ENCODE measurements at places on chromosomes 6 and 20.

DNA sequence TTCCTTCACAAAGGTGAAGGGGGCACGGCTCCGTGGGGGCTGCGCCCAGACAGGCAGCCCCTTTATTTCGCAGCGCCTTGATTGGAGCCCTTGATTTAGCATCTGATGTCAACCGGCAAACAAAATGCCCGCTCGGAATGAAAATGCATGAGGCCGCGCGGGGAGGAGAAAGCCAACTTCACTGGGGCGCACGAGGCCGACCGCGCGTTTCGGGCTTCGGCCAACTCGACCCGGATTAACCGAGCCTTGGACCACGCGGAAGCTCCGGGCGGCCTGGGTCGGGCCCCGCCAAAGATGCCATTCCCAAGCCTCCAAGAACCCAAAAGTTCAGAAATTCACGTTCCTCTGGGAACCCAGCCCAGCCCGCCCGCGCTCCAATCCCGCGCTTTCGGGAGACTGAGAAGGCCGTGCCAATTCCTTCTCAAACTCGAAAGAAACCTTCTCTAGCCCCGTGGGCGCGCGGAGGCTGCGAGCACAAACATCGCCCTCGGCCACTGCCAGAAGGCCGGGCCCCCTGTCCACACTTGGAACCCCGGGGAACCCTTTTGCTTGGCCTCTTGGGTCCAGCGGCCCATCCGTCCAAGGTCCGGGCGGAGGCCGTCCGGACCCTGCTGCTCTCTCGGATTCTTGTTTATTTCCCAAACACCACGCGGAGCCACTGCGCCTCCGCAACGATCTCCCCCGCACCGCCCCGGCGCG lies 879 bp upstream of the INSM1 start:
- DNase-seq, result no peak

- no peak for DNase-seq
Measured at GRCh38 chr20:53972179-53972578, 98.2 kb downstream of the BCAS1 start.

DNA sequence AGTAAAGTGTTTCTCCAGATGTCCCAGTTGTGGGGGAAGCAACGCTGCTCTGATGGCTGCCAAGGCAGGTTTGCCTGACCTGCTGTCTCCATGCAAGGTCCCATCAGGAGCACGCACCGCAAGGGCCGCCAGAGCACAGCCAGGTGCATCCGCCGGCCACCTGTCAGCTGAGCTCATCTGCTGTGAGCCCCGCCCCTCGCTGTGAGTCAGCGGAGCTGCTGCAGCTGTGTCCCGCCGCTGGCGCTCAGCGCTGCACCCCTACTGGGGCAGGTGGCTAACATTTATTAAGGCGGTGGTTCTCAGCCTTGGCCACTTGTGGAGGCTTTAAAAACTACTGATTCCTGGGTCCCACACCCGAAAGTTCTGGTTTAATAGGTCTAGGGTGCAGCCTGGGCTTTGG lies 225.7 kb downstream of the UST start:
- DNase-seq, result peak; percentile 6

- DNase-seq, result no peak
Measured at GRCh38 chr20:62376112-62377063, 9.3 kb upstream of the LAMA5 start.

- DNase-seq, result no peak
Measured at GRCh38 chr6:42419490-42420280, 32.0 kb downstream of the TRERF1 start.

GRCh38 chr6:14664621-14665315 lies 547.2 kb downstream of the CD83 start:
- no peak for DNase-seq

DNA sequence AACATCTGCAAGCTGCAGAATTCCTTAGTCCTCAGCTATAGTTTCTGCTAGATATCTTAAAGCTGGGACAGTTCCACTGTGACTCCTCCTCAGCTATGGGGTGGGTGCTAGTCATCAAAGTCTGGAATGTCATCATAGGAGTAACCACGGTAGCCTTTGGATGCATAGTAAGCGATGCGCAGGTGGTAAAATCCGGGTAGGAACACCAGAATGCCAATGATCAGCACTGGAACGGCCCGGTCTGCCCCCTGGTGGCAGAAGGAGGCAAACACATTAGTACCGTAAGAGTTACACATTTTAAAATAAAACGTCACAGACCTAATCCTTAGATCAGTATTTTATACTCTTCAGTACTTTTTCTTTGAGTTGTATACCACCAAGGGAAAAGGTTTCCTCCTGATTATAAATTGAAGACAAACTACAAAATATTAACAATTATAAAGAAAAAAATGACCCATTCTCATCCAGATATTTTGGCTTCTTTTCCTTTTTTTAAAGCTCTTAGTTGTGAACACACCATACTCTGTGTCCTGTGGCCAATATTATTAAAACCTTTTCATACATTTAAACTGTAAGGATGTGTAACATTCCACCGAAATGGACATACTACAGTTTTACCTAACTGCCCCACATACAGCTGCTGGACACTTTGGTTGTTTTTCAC lies 18.9 kb downstream of the PCNA start:
- DNase-seq, result peak; percentile 56

DNA sequence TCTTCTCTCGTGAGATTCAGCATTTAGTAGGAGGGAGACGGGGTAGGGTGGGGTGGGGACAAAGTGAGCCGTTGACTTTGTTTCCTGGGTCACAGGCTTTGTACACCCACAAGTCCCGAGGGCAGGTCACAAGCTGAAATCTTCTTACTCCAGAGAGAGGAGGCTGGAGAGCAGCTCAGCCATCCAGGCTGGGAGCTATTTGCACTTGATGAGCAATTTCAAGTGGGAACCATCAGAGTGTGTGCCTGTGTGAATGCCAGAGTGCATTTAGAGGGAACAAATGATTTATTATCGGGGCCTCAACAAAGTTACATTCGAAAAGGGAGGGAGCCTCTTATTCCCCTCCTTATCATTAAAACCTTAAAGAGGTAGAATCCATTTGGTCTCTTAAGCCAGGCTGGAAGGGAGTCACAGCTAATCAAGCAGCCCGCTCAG lies 155.7 kb upstream of the JARID2 start:
- DNase-seq, result no peak

GRCh38 chr6:166348305-166348949 lies 6.1 kb upstream of the SFT2D1 start:
- no peak for DNase-seq

- no peak for DNase-seq
Measured at GRCh38 chr6:138821519-138821918, 25.6 kb downstream of the ECT2L start.

DNA sequence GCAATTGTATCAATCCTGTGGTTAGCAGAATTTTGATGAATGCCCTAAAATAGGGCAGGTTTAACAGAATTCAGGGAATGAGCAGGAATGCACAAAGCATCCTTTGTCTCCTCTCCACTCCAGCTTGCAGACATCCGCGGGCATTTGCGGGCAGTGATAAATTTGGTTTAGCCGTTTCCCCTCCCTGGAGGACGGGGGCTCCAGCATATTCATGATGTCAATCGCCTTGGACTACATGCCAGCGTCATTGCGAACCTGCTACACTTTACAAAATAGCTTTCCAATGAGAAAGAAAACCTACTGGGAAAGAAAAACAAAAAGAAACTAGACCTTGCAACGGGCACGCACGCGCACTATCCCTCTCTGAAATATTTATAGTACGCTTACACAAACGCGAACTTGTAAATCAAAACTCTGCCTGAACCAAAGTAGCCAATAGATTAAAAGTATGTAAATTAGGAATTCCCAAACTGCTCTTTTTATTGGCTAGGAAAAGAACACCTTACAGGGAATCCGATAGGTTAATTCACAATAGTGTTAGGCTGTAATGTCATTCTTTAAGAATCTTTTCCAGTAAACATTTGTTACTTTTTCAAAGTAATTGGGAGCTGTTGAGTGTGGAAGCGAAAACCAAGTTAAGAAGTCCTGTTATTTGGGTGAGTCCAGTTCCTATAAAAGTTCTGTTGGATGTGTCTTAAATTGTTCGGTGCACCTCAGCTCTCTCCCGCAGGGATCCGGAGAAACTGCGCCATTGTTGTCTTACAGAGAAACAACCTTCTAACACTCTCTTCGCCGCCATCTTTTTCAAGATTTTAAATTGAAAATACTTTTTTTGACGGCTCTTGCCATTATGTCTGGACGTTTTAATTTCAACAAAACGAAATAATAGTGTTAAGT lies 136.7 kb downstream of the HFE start:
- no peak for DNase-seq

DNA sequence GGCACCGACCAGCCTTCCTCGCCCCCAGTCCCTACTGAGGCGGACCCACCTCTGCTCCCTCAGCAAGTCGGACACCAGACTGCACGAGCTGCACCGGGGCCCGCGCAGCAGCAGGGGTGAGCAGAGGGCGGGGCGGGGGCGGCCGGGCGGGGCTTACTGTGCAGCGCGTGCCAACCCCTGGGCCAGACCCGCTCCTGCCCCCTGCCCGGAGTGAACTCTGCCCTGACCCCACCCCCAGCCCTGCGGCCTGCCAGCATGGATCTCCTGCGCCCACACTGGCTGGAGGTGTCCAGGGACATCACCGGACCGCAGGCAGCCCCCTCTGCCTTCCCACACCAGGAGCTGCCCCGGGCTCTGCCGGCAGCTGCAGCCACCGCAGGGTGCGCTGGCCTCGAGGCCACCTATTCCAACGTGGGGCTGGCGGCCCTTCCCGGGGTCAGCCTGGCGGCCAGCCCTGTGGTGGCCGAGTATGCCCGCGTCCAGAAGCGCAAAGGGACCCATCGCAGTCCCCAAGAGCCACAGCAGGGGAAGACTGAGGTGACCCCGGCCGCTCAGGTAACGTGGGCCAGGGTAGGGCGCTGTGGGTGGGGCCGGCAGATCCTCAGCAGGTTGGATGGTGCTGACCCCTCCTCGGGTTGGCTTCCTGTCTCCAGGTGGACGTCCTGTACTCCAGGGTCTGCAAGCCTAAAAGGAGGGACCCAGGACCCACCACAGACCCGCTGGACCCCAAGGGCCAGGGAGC lies 1.5 kb upstream of the SLC2A4RG start:
- no peak for DNase-seq

- no peak for DNase-seq
Measured at GRCh38 chr6:107266563-107266962, 151.2 kb upstream of the BEND3 start.

DNA sequence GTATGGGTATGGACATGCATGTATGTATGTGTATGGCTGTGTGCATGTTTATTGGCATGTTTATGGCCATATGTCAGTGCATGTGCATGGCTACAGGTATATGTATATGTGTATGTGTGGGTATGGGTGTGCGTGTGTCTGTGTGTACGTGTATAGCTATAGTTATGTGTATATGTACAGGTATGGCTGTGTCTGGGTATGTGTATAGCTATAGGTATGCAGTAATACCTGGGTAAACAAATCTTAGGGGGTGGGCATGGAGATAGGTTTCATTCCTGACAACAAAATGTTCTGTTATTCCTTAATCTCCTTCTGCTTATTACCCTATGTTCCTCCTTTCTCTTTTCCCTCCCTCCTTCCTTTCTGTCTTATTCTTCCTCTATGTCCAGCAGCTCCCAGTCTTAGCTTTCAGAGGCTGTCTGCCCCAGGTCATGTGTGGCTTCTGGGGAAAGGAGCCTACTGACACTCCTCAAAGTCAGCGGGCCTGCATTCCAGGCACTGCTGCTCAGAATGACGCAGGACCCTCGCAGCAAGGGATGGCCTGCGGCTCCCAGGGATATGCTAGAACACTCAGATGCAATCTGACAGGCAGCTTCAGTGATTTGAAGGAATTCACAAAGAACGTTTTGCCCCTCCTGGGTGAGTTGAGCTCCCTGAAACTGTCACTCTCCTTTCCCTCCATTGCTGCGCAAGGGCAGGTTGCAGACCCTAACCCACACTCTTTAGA lies 139.3 kb upstream of the PHACTR1 start:
- DNase-seq, result no peak

DNA sequence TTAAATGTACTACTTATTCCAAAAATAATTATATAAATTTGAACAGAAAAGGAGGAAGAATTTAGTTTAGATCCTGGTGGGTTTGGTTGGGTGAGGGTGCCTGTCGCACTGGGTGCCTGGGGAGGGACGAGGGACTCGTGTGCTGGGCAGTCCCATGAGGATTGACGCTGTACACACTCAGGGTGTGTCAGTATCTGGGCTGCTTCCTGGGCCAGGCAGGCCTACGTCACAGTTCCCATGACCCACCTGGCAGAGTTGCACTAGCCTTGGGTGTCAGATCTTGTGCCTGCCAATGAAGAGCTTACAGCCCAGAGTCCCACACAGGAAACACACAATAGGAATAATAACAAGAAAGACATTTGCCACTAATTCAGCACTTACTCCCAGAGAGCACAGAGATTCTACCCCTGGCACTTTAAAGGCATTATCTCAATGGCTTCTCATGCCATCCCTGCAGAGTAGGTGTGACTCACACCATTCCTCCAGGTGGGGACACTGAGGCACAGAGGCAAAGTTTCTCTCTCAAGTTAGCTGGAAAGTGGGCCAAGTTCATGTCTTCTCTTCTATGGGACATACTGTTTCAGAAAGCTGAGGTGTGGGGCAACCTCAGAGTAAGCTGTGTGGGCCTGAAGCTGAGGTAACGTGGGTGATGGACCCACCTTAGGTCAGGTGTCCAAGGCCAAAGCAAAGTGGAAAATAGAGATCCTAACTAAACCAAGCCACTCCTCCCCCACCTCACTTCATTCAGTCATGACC lies 1.3 kb upstream of the SDCBP2 start:
- no peak for DNase-seq

DNA sequence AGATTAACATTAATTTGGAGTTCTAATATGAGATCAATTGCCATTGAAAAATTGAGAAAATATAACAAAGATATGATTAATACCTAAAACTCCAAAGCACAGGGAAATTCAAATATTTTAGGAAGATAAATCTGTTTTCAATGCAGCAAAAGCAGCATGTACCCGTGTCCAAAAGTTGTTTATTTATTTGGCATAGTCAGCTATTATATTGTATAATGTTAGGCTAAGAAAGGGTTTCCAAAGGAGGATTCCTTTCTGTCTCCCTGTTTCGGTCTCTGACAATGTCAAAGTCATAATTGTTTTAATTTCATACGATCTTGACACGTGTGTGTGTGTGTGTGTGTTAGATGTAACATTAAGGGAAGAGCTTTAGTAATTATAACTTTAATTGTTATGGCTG lies 914.5 kb downstream of the EYS start:
- DNase-seq, result no peak

- DNase-seq, result no peak
Measured at GRCh38 chr6:40705354-40705753, 118.2 kb upstream of the LRFN2 start.

GRCh38 chr6:42260396-42260888 lies 42.8 kb upstream of the MRPS10 start:
- DNase-seq, result no peak

DNA sequence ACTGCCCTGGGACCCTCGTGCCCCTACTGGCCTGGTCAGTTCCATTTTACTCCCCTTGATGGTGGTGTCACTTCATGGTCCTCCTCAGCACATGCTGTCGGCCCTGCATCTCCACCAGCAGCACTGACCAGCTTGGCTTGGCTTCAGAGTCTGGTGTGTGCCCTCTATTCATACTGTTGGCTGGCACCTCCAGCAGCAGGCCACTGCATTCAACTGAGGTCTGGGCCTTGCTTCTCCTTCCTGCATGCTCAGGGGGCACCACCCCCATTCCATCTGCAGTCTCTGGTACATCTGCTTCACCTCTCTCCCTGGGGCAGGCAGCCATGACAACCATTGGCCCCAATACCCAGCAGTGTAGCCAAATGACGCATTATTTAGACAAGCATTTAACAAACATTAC lies 155.9 kb downstream of the SLC24A3 start:
- DNase-seq, result no peak

GRCh38 chr6:14716499-14717146 lies 529.2 kb upstream of the JARID2 start:
- no peak for DNase-seq

All from activated T-helper 1 cell treated with anti-CD3 and anti-CD28 coated beads, Interleukin-2, amount 50 U/mL, for 16 hours (primary cell).